ELR (cell line): ENCODE measurements at places on chromosomes 13 and 19.

GRCh38 chr13:111121506-111121905, 6.4 kb downstream of the ARHGEF7 start:
- DNase-seq = no peak

DNA sequence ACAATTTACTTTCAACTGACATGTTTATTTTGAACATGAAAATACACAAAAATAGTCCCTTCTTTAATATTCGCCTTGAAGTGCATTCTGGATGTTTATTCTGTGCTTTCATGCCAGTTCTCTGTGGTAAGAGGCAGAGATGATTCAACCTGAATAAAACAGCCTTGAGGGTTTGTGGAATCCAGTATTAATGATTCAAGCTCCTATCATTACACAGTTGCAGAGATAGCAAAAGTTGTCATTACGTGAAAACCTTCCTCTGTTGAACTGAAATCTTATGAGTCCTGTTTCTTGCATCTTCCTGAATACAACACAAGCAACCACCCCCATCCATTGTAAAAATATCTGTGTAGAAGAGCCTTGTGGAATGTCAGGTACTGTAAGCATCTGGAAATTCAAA, 142.3 kb upstream of the HTR2A start:
- peak; percentile 91 for DNase-seq

DNA sequence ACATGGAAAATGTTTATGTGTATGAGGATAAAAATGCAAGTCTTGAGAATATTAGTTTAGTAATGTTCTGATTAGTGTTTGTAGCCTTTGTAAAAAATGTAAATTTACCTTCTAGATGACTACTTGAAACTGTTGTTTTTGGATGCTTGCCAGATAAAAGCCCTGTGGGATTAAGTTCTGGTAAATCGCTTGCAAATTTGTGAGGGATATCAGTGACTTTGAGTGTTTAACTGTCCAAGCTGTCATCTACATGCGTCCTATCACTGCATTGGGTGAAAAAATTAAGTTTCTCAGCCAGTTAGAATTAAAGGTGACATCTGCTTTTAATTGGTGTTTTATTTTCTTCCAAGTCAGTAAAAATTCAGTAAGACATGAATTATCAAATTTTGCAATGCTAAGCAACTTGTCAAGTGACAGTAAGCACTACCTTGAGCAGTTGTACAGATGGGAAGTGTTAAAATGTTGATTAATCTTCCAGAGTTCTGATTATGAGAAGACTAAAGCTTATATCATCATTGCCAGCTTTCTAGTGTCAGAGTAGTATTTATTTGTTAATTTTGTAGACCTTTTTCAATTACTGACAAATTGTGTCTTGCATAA, 88.0 kb downstream of the PCCA start:
- peak; percentile 15 for DNase-seq

- DNase-seq = no peak
Observed at GRCh38 chr19:33240181-33240771, 14.6 kb upstream of the SLC7A10 start.

DNA sequence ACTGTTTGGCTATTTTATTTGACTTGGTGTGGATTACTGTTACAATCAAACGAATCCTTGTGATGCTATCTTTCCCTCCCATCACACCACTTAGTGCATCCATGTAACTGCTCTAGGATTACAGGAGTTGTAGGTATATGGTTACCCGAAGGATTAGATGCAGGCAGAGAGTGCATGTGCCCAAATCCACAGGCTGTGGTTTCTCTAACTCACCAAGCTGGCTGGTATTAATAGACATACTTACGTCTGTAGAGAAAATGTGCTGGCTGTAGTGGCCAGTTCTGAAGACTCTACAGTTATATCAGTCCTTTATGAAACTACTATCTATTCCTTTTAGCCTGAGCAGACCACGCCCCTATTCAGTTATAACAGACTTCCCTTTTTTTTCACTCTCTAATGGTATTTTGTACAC, 1.1 kb upstream of the HMGB1 start:
- peak; percentile 41 for DNase-seq

GRCh38 chr13:94901070-94901469, 188.7 kb upstream of the SOX21 start:
- peak; percentile 9 for DNase-seq

DNA sequence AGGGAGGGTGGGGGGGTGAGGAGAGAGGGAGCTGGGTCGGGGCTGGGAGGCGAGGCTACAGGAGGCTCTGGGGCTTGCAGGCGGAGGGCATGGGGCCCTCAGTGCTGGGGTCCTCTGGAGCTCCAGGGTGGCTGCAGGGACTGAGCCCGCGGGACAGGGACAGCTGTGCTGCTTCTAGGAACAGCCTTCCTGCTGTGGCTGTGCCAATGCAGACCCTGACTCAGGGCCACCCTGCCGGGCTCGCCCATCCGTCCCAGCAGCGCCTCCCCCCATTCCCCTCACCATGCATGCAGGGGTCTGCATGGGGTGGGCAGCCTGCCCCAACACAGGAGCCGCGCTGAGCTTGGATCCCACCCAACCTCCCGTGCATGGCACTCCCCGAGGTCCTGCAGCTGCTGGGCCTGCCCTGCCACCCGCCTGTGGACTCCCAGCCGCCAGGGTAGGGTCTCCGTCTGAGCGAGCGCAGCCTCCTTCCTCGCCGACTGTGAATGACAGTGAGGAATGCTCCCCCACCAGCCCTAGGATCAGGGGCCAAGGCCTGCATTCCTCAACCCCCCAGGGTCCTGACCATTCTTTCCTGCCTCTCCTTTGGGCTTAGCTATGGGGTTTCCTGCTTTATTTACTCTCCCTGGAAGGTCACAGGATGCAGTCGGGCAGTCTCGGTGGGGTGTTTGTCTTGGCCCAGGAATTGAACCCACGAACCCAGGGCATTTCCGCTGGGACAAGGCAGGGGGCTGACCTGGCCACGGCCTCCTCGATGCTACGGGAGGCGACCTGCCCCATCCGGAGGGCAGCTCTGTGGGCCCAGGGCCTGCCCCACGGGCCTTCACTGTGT, 23.4 kb downstream of the CEBPG start:
- DNase-seq = no peak
